Lower leg skin (tissue), 4 donors: ENCODE measurements at places on chromosomes 4 and X. TPM values are rescaled to one million over a fixed set of nuclear protein-coding genes. Genes with fewer than 3 reads are reported as not detected.

DNA sequence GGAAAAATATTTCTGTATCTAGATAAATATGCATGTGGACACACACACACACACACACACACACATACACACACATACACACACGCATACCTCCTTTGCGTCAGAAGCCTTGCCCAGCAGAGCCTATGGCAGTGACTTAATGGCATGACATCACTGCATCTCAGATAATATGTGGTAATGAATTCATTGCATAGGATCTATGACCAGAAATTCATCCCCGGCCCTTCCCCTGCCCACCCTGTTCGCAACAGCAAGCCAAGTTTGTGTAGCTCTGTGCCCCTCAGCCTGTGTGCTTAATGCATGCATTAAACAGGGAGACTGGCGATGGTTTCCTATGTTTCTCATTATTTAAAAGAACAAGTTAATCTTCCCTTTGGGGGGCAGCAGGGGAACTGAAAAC is 120.7 kb downstream of the NKX6-1 start:
- DNase-seq: no peak

- DNase-seq: no peak
These were observed 23.9 kb downstream of the WDR1 start for GRCh38 chr4:10092481-10093270.

DNA sequence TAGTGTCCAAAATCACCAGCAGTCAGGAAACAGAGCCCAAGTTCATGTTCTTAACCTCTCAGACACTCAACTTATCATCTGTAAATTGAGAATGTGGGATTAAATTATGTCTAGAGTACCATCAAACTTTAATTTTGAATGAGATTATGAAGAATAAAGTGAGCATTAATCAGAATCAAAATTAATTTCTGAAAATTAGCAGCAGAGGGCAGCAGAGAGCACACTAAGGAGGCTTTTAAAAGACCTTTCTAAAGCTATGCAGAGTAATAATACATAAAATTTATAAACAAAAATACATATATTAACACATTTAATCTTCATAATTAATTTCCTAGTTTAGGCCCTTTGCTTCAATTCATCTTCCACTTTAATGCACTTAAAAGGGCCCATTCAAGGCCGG is 7.1 kb downstream of the TASL start:
- DNase-seq: no peak

GRCh38 chr4:132827522-132827921 is 321.6 kb upstream of the PCDH10 start:
- no peak for DNase-seq

DNA sequence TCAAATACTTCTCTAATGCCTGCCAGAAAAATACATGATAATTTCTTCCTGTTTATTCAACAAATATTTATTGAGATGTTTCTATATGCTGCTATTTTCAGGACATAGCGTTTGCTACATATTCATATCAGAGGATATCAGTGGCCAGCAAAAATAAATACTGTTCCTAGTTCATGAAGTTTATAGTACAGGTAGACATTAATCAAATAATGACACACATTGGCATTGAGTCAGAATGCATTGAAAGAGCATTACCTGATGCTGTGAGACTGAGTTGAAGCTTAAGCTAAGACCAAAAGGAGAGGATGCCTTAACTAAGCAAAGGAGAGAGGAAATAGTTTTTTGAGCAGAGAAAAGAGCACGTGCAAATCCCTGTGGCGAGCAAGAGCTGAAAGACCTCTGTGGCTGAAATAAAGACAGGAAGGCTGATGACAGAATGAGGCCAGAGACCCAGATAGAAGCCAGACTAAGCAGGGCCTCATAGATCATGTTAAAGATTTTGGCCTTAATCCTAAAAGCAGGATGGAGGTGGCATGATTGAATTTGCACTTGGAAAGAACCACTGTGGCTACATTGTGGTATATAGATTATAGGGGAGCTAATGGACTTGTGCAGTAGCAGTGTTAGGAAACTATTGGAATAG is 36.2 kb downstream of the FAM241A start:
- DNase-seq: no peak

DNA sequence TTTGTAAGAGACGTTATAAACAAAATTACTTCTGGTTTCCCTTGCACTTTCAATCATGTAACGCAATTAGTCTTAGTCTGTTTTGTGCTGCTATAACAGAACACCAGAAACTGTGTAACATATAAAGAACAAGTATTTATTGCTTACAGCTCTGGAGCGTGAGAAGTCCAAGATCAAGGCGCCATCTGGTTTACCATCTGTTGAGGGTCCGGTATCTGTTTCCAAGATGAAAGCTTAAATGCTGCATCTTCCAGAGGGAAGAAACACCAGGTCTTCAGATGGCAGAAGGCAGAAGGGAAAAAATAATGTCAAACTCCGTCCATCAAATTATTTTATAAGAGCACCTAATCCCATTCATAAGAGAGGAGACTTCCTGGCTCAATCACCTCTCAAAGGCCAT is 474.1 kb downstream of the PDGFC start:
- DNase-seq: no peak

- no peak for DNase-seq
These were observed 2.0 kb upstream of the PGK1 start for GRCh38 chrX:78102091-78102490.

DNA sequence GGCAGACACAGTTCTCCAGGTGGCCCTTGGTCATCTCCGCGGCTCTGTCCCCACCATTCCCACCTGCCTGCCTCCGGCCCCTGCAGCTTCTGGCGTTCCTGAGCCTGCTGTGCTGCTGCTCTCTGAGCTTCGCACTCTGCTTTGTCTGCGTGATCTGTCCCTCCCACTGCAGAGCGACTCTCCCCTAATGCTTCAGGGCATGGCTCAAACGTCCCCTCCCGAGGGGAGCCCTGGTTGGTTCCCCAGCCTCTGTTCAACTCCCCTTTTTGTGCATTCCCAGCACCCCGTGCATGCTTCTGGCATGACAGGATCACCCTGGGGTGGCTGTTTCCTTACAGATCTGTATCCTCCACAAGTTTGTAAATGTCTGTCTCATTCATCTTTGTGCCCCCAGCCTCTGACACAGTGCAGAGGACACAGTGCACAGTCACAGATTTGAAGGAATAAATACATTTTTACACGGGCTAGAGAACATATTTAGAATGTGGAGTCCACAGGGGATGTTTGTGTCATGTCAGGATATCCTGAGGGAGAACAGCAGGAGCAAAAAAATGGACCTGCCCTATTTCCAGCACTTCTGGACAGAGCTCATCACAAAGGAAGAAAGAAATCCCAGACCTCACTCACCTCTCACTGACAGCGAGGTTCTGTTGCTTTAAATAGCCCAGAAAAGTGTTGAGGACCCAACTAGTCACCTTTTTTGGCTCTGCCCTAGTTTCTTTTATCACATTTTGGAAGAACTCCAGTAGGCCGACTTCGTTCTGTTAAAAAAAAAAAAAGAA is 72.6 kb downstream of the GATB start:
- DNase-seq: peak; percentile 28

GRCh38 chr4:18733961-18734360 is 712.4 kb upstream of the LCORL start:
- no peak for DNase-seq

DNA sequence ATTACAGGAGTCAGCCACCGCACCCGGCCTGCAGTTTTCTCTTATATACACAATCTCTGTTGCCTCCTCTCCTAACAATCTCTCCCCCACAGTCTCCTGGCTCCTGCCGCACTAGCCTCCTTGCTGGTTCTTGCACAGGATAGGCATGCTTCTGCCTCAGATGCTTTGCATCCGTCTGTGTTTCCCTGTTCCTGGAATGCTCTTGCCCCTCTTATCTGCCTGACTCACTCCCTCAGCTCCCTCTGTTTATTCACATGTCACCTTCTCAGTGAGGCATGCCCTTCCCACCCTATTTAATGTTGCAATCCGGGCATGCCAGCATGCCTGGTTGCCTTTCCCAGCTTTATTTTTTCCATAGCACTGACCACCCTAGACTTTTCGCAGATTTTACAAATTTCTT is 161.9 kb downstream of the PHF8 start:
- DNase-seq: no peak

GRCh38 chr4:111020961-111021360 is 398.1 kb upstream of the PITX2 start:
- DNase-seq: no peak

- DNase-seq: no peak
These were observed 80.1 kb downstream of the PJA1 start for GRCh38 chrX:69085151-69085550.

DNA sequence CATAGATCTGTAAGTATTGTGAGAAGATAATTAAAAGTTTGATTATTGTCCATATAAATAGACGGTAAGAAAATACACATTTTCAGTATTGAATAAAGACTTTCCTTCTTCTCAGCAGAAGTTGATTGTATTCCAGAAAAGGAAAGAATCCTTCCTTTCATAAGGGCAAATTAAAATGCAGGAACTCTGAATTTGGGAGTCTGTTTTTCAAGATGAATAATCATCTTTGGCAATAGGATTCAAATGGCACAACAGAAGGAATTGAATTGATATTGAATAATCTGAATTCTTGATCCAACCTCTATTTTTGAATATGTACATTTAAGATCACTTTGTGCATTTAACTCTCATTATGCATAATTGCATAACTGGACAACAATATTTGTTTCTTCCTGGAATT is 149.3 kb downstream of the DMD start:
- no peak for DNase-seq

DNA sequence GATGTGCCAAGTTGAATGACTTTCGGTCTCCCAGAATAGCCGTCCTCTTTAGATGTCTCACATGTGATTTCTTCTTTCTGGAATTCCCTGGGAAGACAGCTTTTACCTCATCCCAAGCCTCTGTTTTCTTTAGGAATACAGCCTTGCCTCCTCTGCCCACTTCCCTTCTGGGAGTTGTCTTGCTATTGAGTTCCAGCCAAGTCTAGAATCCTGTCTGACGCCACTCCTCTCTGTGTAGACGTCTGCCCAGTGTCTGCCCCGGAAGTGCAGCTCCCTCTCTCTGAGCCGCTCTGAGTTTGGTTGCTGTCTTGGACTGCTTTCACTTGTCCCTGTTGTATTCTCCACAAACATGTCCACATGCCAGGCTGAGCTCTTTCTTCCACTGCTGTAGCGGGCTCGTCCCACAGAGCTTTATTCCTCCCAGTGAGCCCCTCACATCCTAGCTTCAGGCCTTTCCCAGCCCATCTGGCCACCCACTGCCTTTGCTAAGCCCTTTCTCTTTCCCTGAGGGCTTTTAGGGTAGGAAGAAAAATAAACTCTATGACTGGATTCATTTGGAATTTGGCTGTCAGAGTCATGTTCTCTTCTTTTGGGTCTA is 9.0 kb upstream of the IGFBP7 start:
- DNase-seq: peak; percentile 89

DNA sequence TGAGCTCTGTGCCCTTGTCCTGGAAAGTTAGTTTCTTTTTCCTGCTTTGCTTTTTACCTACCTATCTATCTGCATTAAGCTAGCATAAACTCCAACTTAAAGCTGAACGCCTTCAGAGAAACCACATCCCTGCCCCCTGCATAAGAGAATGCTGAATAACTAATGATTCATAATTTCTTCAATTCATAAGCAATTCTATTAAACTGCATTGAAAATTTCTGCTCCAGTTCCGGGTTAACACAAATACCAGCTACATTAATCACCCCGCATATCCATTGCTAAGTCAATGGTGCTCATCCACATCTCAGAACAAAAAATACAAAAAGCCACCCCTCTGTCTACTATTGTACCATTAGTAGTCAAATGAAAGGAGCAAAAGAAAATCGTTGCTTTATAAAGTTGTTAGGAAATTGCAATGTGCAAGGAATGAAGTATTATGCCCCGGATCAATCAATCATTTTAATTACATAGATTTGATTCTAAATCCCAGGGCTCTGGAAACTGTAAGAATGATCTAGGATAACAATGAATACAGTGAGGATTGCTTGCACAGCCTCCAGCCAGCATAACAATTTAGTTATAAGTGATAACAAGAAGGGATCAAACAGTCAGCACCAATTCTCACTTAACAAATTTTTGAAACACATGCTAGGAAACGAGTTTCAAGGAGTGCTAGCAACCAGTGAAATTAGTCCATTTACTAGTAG is 106.8 kb downstream of the ELOVL6 start:
- no peak for DNase-seq

DNA sequence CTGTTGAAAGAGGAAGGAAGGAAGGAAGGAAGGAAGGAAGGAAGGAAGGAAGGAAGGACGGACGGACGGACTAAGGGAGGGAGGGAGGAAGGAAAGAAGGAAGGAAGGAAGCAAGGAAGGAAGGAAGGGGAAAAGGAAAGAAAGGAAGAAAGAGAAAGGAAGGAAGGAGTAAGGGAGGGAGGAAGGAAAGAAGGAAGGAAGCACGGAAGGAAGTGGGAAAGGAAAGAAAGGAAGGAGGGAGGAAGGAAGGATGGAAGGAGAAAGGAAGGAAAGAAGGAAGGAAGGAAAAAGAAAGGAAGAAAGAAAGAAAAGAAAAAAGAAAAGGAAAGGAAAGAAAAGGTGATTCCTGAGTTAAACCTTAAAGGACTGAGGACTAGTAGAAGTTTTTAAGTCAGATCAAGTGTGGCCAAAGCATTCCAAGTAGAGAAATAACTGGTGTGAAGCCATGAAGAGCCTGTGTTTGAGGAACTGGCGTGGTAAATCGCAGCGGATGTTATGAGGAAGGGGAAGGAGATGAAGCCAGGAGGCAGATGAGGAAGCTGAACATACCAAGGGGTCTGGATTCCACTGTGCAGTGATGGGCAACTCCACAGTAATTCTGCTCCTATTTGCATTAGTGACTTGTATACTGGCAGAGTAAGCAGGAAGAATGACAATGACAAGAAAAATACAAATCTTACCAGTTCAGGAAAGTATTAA is 163.5 kb downstream of the MGST2 start:
- no peak for DNase-seq

DNA sequence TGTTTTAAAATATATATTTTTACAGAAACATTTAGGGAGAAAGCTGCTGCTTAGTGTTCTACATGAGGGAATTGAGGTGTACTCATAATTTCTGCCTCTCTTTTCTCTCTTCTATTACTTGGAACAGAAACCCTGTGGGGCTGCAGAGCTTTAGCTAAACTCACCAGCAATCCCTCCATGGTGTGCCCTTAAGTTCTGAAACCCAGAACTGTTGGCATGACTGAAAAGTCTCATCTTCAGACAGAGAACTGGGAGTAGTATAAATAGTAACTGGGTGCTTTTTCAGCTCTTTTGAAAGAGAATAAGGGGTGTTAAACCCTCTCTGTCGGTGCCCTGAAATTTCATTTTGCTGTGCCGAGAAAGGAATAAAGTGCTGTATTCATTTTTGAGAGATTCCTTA is 294.9 kb upstream of the BOD1L1 start:
- DNase-seq: no peak

The F8A2 gene
- total RNA-seq: not detected

The DNASE1L1 gene
- 21.7 TPM for total RNA-seq

The TMEM35A gene
- total RNA-seq: 0.45 TPM

The IL9R gene
- total RNA-seq: not detected
